Suppressor macrophage (primary cell): ENCODE measurements at places on chromosomes 13 and 19.

DNA sequence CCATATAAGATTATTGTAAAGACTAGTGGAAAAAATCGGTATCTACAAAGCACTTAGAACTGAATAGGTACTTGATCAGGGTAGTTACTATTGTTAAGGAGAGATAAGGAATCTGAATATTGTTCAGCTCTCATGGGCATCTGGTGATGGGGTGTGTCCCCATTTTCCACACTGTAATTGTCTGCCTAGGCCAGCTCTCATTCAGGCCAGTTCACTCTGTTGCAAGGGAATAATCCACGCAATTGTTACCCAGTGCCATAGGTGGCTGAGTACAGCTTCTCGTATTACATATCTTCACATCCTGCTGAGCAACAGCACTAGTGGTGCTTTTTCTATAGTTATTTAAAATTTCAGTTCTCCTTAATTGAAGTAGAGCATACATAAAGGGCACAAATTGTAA, 45.6 kb upstream of the C13orf42 start:
- DNase-seq: no peak

- no peak for DNase-seq
Observed at GRCh38 chr19:13834244-13835069, 39.2 kb downstream of the ZSWIM4 start.

DNA sequence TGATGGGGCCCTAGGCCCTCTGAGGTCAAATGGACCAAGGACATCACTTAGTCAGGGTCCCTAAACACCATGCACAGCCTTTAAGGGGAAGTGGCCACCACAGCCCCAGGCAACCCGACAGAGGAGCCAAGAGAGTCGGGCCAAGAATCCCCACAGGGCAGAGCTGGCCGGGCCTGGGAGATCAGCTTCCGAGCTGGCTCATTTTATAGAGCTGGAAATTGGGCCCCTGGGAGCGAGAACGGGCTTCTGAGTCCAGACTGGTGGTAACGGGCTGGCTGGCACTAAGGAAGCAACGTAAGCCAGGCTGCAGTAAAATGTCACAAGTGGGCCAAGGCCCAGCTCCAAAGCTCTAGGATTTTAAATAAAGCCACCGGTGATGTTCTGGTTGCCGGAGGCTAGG, 51.1 kb downstream of the HSPH1 start:
- no peak for DNase-seq

- no peak for DNase-seq
Observed at GRCh38 chr13:59447846-59448620, 715.7 kb downstream of the DIAPH3 start.

- DNase-seq: no peak
Observed at GRCh38 chr13:62038214-62038613, 622.6 kb upstream of the PCDH20 start.

- peak; percentile 93 for DNase-seq
Observed at GRCh38 chr19:8361921-8362793, 1.8 kb upstream of the ANGPTL4 start.

DNA sequence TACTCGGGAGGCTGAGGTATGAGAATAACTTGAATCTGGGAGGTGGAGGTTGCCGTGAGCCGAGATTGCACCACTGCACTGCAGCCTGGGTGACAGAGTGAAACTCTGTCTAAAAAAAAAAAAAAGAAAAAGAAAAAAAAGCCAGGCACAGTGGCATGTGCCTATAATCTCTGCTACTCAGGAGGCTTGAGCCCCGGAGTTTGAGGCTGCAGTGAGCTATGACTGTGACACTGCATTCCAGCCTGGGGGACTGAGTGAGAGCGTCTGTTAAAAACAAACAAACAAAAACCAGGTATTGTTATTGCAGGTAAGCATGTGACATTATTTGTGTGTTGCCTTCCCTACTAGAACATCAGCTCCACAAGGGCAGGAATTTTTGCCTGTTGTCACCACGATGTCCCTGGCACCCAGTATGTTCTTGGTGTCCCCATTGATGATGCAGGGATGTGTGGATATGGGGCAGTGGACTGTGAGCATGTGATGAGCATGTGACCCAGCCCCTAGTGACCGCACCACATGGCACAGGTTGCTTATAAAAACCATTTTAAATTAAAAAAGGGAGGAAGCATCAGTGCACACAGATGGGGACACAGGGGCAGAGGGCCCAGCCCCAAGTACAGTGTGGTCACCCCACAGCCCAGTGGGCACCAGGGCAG, 1.6 kb upstream of the KANK2 start:
- no peak for DNase-seq

DNA sequence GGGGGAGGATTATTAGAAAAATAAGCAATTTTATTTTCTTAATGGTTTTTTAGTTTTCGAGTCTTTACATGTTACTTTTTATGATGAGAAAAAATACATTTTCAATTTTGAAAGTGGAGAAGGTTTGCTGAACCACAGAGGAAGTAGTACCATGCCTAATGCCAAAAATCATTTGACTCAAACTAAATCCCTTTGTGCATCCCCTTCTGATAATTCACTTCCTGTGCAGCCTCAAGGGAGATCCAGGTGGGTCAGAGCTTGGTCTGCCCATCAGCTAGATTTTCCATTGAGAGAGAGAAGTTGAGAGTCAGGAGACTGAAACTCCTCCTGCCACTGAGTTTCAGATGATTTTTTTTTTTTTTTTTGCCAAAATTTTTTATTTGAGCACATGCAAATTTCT, 571.7 kb downstream of the LIG4 start:
- no peak for DNase-seq

GRCh38 chr13:33722216-33722915, 95.6 kb upstream of the RFC3 start:
- DNase-seq: no peak

- DNase-seq: no peak
Observed at GRCh38 chr19:55699221-55699620, 24.2 kb downstream of the EPN1 start.

- DNase-seq: peak; percentile 29
Observed at GRCh38 chr19:17794731-17795494, at the start of gene B3GNT3. Gene B3GNT3, plus strand, starts transcription at chr19:17795138. Its CDS starts 12,670 bp downstream, at chr19:17807808.

DNA sequence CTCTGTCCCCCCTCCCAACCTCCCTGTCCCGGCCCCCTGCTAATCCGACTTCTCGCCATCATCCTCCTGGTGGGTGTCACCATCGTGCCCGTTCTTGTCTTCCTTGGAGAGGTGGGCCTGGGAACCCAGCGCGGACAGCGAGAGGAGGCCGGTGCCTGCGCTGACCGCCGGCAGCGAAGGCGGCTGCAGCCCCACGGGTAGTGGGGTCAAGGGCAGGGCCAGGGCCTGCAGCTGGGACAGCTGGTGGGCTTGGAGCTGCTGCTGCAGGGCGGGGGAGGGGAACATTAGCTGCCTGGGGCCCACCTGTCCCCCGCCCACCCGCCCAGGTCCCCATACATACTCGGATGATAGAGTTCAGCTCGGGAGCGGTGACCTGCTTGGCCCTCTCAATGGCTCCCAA, 8.5 kb downstream of the TLE5 start:
- DNase-seq: no peak

GRCh38 chr19:11887234-11887610, 360 bp upstream of the ZNF69 start:
- DNase-seq: peak; percentile 1

GRCh38 chr19:44356383-44357111, at the start of gene ZNF112:
Gene ZNF112, minus strand, starts transcription at chr19:44356680. Its CDS starts 16,141 bp downstream, at chr19:44340539.
- peak; percentile 91 for DNase-seq

GRCh38 chr19:12913851-12914690, 5.0 kb downstream of the SYCE2 start:
- peak; percentile 65 for DNase-seq

DNA sequence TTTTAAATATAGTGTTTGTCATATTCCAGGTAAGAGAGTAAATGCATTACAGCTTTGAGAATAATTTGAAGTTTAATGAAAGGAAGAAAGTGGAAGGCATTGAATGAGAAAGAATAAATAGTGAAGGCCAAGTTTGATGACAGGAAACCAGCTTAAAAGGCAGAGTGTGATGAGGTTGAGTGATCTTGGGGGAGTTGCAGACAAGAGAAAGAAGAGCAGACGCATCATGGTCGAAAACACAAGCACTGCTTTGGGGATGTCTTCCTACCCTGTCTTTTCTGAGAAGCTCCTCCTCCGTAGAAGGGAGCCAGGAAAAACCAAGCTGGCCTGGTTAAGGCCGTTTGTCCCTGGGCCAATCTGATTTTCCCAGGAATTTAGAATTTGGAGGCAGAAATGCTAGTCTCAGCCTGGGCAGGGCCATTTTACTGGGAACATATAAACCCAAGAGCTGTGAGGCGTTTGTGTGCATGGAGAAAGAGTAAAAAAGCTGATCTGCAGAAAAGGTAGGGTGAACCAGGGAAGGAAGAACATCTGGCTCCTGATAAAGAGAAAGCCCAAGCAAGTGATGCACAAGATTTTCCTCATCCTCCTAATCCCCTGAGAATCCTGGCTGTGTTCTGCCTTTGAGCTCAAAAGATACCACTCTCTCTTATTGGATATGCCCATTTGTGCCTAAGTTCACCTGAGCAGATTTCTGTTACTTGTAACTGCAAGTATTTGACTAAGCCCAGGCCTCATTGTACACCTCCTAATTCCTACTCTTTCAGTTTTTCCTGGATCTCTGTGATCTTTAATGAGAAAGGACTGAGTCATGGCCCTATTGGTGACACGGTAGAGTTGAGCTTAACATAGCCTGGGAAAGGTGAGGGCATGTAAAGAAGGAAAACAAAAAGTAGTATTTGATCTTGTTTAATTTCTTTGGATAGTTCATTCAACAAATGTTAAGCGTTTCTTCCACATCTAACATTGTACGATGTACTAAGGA, 80.0 kb downstream of the WDFY2 start:
- no peak for DNase-seq

DNA sequence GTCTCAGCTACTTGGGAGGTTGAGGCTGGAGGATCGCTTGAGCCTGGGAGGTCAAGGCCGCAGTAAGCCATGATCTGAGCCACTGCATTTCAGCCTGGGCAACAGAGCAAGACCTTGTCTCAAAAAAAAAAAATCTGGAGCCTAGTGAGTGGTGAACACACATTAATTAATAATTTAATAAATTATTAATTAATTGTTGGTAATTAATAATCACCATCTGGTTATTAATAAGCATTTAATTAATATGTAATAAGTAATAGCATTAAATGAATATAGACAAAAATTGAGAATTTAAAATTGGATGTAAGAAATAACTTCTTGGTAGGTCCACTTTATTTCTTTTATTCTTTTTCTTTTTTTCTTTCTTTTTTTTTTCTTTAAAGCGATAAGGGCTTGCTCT, 31.9 kb upstream of the CEBPA start:
- no peak for DNase-seq
